ENCODE measurements at places on chromosomes 6 and 20.
A peak's percentile ranks its signal among the peaks of the same experiment; 100 is the strongest.

DNA sequence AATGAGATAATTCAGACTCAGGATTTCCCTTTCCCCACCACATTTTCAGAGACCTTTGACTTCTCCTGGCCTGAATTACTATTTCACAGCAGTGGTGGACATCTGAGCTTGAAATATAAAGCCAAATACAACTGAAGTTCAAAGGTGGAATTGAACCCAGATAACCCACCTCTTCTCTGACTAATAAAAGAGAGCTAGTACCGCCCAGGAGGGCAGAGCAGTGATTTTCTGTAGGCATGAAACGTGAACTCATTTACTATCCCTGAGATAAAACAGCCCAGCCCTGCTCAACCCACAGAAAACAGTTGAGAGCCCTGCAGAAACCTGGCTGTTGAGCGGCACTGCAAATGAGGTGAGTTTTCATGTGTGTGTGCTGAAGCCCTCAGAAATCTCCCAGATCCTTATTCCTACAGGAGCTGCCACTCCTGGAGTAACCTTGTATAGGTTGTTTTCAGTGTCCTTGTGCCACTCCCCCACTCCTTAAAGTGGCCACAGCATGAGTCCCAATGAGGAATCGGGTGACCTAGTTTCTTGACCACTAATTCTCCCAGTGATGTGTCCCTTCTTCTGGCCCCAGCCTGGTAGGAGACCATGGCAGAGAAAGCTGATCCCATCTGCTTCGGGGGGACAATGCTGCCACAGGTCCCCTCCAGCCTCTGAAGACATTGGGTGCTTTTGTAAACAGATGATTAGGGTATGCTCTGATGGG, 99.2 kb downstream of the NOL4L start:
- no peak for DNase-seq

- DNase-seq: peak; percentile 76
Measured at GRCh38 chr6:3281631-3282475, 23.1 kb downstream of the PSMG4 start.

- DNase-seq: no peak
Measured at GRCh38 chr6:78484198-78485064, 382.9 kb upstream of the IRAK1BP1 start.

- peak; percentile 100 for DNase-seq
Measured at GRCh38 chr6:149454346-149454848, 30.4 kb downstream of the ZC3H12D start.

GRCh38 chr20:25675161-25675560, 21.5 kb downstream of the ZNF337 start:
- peak; percentile 24 for DNase-seq

GRCh38 chr6:119361209-119361608, 11.6 kb upstream of the MAN1A1 start:
- DNase-seq: no peak

DNA sequence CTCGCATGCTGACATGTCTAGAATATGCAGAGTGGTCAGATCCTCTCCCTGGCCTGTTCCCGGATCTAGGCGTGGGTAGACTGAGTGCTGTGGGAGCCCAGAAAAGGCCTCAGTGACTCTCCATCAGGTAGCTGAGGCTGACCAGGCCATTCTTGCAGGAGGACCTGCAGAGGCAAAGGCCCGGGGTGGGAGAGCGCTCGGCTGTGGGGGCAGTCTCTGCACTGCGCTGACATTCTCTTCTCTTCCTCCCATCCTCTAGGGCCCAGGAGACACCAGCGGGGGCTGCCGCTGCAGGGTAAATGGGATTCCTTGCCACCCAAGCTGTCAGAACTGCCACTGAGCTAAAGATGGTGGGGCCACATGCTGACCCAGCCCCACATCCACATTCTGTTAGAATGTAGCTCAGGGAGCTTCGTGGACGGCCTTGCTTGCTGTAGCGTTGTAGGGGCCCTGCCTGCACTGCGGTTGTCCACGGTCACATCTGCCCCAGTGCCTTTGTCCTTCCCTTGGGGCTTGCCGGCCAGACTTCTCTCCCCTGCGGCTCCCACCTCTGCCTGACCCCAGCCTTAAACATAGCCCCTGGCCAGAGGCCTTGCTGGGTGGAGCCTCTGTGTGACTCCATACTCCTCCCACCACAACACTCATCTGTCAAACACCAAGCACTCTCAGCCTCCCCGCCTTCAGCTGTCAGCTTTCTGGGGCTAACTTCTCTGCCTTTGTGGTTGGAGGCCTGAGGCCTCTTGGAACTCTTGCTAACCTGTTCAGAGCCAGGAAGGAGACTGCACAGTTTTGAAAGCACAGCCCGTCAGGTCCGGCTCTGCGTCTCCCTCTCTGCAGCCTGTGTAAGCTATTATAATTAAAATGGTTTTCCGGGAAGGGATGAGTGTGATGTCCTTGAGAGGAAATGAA, 22.2 kb downstream of the RBCK1 start:
- no peak for DNase-seq

DNA sequence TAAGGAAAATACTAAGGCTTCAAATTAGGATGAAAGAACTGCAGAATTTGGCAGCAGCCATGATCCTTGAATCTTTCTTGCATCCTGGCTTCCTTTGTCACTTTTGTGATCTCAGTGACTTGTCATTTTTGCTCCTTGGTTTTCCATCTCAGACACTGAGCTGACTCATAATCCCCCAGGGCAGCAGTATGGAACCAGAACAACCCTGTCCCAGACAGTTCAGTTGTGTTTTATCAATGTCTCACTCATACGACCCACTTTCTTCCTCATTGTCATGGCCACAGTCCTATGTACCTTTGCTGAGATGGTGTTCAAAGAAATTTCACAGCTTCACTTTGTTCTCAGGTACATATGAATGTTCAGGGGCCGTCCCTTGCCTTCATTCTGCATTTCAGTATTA, 488.5 kb upstream of the BTBD3 start:
- DNase-seq: no peak

DNA sequence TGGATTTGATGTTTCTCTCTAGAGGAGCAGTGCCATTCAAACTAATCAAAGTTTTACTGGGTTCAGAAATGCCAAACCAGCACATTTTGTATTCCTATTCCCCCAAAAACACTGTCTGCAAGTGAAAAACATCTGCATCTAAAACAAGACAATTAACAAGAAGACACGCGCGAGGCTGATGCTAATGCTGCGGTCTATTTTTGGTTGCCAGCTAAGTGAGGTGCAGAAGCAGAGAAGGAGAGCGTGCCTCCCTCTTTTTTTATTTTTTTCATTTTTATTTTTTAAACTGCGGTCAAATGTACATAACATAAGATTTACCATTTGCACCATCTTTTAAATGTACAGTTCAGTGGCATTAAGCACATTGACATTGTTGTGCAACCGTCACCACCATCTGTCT, 641.1 kb downstream of the DHX35 start:
- DNase-seq: no peak

DNA sequence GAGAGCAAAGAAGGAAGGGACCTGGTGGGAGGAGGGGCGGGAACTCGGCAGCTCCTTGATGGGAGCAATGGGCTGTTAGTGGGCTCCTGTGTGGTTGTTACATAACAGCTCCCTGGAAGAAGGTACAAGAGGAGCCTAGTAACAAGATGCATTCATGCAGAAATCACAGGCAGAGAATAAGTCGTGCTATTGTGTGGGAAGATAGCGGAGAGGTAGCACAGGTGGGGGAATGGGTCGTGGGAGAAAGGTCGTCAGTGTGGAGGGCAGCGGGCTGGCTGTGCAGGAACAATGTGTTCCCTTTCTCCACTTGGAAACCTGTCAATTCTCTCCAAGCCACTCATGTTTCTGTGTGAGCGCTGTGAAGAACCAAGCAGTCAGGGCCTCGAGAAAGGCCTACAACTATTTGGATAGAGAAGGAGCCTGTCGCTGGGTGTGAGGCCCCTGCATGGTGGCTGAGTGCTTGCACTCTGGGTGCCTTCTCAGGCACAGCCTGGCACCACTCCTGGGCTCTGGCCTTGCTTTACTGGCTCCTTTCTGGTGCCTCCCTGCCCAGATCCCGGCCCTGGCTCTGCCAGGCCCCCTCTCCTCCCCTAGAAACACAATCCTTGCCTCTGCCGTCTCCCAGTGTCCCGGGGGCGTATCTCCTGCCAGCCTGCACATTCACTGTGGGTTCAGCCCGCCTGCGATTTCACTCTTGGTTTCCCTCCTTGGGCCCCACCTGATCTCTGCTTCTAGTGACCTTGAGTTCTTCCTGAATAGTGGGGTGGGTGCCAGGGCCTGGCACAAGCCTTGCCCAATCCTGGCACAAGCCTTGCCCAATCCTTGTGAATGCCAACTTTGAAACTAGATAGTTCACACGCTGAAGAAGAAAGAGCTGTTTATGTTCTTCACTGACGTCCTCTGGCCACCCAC, 7.4 kb upstream of the FGD2 start:
- peak; percentile 74 for DNase-seq

DNA sequence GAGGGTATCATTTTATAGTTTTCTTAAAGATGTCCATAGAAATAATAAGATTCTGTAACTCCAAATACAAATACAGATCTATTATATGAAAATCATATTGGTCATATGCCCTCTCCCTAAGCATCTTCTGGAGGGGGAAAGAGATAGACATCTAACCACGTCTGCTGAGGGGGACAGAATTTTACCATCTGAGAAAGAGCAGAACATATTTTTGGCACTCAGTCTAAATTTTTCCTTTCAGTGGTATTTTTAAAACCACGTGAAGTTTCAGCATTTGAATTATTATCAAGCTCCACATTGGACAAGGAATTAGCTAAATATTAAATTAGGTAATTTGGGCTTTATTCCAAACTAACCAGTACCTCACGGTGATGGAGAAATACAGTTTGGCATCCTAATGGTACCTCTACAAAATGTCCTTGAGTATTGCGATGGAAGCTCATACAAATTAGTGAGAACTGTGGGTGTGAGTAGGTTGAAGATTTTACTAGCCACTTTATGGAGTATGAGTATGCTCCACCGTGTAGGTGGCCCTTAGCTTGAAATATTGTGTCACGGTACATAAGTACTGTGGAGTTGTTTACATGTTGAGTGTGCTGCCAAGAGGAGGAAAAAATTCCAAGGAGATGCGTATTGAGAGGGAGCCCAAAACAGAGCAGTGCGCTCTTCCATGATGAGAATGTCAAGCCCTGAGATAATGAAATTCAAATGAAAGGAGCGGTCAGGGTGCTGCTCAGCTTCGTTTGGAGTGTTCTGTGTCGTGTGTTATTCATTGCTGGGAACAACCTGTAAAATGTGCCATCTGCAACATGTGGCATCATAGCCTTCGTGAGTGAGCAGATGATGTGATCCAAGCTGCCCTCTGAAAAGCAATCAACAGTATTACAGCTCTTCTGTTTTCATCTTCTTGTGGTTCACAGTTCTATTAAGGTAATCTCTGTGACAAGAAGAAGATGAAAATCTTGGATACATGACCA, 48.4 kb upstream of the PHACTR2 start:
- DNase-seq: peak; percentile 35

- no peak for DNase-seq
Measured at GRCh38 chr6:82179415-82179814, 68.1 kb downstream of the IBTK start.

DNA sequence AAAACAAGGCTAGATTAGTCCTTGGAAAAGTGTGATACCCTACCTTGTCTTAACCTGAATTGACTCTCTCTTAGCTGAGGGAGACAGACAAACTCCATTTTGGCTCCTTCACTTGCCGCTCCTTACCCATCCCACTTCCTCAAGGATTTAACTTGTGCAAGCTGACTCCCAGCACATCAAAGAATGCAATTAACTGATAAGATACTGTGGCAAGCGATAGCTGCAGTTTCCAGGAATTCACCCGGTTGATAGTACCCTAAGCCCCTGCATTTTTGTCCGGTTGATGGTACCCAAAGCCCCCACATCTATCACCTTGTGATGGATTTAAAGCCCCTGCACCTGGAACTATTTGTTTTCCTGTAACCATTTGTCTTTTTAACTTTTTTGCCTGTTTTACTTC, 1.9 kb upstream of the SERINC3 start:
- DNase-seq: no peak

- peak; percentile 95 for DNase-seq
Measured at GRCh38 chr6:158060455-158061360, 79.0 kb downstream of the SYNJ2 start.

- no peak for DNase-seq
Measured at GRCh38 chr20:19659448-19659847, 98.6 kb upstream of the RIN2 start.

GRCh38 chr6:53615633-53616449, 49.7 kb downstream of the KLHL31 start:
- DNase-seq: peak; percentile 30

DNA sequence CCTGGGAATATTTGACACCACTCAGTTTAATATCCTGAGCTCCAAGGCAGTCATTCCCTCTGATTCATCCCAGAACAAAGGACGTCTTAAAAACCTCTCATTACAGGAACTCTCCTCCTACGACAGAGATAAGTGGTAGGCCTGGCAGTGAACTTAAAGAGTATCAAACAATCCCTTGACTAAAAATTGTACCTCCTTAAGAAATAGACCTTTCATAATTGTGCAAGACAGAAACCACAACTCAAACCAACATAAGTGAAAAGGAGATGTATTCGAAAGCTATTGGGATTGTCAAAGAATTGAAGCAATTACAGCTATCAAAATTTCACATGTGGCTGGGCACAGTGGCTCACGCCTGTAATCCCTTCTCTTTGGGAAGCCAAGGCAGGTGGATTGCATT, 19.1 kb upstream of the BNIP5 start:
- no peak for DNase-seq
